NCI-H510A (cell line): ENCODE measurements at places on chromosomes 3 and 15.

DNA sequence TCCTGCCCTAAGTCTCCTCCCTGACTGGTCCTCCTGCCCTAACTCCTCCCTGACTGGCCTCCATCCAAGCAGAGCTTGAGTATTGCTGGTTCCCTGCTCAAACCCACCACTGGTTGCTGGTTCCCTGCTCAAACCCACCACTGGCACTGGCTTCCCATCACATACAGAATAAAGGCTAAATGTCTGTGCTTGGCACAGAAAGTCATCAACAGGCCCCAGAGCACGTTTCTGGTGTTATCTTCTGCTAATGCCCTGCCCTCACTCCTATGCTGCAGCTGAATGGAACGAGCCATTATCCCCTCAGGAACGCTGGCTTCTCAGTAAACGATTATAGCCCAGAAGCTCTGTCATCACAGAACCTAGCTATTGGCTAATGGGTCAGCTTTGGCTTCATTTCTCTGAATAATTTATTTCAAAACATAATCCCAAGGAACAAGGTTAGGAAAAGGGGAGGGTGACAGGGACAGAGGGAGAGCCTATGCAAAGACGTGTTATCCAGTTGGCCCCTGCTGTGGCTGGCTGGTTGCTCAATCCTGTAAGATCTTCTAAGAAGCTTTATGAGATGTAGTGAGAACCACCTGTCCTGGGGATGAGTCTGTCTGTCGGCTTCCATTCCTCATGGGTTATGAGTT lies 6.3 kb upstream of the MUC20 start:
- no peak for DNase-seq

DNA sequence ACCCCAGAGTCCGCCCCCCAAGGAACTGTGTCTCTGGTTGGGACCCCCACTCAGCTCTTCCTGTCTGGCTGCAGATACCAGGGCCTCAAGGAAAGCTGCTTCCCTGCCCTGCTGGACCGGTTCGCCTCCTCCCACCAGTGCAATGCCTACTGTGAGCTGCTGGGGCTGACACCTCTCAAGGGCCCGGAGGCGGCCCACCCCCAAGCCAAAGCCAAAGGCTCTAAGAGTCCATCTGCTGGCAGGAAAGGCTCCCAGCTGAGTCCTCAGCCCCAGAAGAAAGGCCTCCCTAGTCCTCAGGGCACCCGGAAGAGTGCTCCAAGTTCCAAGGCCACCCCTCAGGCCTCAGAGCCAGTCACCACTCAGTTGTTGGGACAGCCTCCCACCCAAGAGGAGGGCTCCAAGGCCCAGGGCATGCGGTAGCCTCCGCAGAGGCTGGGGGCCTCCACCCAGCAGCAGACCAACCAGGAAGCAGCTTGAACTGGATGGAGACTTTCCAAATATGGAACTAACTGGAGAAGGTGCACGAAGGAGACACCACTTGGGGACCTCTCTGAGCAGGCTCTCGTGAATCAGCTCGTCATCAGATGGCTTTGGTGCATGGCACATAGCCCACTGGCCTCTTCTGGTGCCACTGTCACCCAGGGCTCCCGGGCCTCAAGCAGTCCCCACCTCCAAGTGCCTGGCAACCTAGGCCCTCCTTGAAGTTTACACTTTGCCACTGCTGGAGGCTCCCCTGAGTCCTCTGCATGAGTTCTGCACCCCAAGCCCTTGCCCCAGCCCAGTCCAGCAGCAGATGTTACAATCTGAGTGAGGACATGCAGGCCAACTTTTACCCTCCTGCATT lies 16.2 kb upstream of the SLC28A1 start:
- DNase-seq = no peak

GRCh38 chr3:7576071-7576470 lies 715.2 kb downstream of the GRM7 start:
- DNase-seq = no peak

DNA sequence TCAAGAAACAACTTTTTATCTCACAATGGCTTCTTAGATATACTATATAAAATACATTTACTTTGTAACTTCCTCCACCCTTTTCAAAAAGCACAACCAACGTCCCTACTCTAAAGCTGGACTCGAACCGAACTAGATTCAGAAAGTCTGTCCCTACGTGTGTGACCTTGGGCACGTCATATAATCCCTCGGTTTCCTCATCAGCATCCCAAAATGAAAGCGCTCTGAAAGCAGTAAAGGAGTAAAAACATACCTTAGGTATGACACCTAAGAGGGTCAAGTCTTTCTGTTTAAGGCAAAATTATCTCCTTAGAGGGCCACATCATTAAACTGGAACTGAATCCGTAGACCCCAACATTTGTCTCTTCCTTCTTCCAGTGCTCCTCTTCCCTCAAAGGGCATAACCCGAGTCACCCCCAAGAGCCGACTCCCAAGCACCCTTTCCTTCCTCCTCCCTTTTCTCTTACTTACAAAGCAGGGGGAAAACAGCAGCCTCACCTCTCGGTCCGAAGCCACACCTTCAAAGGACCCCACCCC lies 663 bp downstream of the PDCD10 start:
- DNase-seq = no peak

GRCh38 chr3:107063351-107063750 lies 313.9 kb upstream of the CCDC54 start:
- DNase-seq = no peak

DNA sequence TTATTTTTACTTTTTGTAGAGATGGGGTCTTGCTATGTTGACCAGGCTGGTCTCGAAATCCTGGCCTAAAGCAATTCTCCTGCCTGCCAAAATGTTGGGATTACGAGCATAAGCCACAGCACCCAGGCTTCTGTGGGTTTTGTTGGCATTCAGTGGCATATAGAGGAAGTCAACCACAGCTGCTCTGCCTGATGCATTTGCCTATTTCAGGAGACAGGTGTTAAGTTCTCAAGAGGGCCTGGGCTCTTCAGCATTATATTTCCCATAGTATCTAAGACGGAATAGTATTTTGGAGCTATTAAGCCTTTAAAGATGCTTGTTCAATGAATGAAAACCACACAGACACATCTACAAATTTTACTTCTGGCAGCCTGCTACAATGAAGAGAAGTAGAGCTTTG lies 73.5 kb upstream of the CSPG5 start:
- peak; percentile 6 for DNase-seq

- no peak for DNase-seq
These were observed 1.7 kb downstream of the INAFM2 start for GRCh38 chr15:40325188-40325587.

GRCh38 chr3:114375608-114376421 lies 82.0 kb downstream of the TIGIT start:
- DNase-seq = no peak

- DNase-seq = no peak
These were observed 184.8 kb upstream of the P2RY1 start for GRCh38 chr3:152650177-152650576.

DNA sequence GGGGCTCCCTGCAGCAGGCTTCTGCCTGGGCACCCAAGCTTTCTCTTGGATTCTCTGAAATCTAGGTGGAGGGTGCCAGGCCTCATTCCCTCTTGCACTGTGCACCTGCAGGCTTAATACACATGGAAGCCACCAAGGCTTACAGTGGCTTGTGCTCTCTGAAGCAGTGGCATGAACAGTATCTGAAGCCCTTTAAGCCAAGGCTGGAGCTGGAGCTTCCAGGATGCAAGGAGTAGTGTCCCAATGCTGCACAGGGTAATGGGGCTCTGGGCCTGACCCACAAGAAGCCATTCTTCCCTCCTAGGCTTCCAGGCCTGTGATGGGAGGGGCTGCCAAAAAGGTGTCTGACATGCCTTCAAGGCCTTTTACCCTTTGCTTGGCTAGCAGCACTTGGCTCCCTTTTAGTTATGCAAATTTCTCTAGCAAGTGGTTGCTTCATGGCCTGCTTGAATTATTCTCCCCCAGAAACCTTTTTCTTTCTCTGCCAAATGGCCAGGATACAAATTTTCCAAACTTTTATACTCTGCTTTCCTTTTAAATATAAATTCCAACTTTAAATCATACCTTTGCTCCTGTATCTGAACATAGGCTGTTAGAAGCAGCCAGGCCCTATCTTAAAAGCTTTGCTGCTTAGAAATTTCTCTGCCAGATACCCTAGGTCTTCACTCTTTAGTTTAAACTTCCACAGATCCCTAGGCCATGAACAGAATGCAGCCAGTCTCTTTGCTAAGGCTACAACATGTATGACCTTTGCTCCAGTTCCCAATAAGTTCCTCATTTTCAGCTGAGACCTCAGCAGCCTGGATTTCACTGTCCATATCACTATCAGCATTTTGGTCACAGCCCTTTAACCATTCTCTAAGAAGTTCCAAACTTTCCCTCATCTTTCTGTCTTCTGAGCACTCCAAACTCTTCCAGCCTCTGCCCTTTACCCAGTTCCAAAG lies 201.1 kb upstream of the LRRFIP2 start:
- no peak for DNase-seq

GRCh38 chr15:32646291-32646690 lies 4.8 kb downstream of the SCG5 start:
- peak; percentile 5 for DNase-seq

DNA sequence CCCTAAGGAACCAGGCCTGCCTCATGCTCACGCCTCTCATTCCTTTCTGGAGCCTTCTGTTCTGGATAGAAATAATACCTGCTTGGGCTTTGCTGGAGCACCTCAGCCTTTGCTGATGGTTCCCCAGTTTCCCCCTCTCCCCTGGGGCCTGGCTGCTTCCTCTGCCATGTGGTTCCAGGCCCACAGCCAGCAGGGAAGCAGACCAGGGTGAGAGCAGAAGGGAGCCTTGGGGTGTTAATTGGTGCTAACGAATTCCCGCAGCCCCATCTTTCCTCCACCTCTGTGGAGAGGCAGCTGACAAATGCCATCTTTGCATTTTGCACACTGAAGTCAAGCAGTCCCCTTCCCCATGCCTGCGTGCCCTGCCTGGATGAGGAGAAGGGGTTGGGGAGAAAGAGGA lies 13.1 kb upstream of the CORO2B start:
- no peak for DNase-seq

DNA sequence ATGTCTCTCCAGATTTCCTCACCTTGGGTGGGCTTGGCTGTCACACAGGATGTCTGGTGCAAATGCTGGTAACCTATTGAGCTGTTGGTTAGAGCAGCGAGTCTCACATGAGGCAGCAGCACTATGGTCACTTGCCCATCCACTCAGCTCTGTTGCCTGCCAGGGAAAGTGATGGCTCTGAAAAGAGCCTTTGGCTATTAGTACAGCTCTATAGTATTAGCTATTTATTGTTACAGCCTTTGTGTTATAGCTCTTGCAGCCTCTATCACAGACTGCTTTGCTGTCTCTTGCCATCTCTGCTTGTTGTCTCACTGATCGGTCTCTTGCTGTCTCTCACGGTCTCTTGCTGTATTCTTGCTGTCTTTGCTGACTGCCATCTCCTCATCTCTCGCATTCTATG lies 114.3 kb downstream of the MFSD1 start:
- no peak for DNase-seq

DNA sequence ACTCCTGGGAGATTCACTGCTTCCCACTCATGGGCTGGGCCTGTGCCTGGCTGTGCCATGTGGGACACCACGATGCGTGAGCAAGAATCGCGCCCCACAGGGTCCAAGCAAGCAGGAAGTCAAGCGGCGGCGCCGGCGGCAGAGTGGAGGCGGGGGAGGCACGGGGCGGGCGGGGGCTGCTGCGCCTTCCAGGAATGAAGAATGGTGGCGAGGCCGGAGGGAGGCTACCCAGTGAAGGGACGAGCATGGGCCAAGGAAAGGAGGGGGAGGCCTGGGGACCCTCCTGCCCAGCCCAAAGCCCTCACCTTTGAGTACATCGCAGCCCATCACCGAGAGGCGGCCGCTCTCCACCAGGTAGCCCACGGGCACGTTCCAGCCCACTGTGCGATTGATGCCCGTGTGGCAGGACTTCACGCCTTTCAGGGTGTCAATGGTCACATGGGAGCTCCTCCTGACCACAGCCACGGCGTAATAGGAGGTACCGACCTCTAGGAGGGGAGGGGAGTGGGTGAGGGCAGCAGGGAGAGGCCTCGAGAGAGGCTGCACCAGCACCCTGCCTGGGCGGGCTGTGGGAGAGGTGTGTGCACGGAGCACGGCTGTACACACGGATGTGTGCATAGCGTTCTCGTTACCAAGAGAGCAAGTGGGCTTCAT lies 5.5 kb downstream of the MELTF start:
- peak; percentile 32 for DNase-seq

GRCh38 chr3:46935989-46936558 lies 40.5 kb downstream of the CCDC12 start:
- DNase-seq = no peak

DNA sequence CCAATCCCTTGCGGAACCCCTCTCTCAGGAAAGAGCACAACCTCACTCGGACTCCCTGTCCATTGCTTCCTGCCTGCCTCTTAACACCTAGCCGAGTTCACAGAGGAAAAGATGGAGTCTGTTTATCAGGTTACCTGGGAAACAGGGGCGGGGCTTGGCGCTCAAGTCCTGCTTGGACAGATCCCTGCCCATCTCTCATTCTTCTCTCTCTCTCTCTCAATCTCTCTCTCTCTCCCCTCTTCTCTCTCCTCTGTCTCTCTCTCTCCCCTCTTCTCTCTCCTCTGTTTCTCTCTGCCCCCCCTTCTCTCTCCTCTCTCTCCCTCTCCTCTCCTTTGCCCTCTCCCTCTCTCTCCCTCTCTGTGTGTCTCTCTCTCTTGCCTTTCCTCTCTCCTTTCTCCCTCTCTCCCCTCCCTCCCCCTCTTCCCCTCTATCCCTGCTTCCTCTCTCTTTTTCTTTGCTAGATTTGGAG lies at the start of gene EFHB:
EFHB (minus strand) TSS at position 120 of the 469 bp plus-strand sequence. CDS start 199 bp downstream, outside the sequence.
- DNase-seq = peak; percentile 68

DNA sequence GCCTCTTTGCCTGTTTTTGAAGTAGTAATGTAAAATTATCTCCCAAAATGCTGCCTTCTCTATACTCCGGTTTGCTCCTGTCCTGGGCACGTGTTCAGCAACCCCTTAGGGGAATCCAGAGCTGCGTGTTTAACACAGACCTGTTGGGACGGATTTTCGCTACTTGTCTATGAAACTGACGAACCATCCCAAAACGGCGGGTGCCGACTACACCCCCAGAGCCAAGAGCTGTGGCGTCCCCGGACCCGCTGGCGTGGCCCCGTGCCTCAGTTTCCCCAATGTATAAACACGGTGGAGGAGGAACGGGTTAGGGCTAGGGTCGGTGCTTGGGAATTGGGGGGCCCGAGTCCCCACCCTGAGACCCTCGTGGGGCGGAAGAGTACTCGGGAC lies 473 bp downstream of the FHIT start:
- no peak for DNase-seq

DNA sequence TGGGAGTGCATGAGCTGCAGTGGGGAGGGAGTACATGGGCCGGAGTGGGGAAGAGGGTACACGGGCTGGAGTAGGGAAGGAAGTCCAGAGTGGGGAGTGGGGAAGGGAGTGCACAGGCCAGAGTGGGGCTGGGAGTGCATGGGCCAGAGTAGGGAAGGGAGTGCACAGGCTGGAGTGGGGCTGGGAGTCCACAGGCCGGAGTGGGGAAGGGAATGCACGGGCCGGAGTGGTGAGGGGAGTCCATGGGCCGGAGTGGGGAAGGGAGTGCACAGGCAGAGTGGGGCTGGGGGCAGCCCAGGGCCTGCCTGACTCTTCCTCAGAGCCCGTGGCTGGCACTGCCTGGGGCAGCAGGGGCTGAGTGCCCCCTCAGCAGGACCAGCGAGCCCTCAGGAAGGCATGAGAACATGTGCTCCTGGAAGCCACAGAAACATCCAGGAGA lies 40.7 kb downstream of the KLF15 start:
- no peak for DNase-seq
